ENCODE measurements at places on chromosomes 3 and 15.

GRCh38 chr3:159513444-159513843 is 475.2 kb upstream of the IL12A start:
- no peak for DNase-seq

GRCh38 chr3:42653560-42654330 is at the start of gene ZBTB47:
TSS of gene ZBTB47 (plus strand) at chr3:42653697. CDS start at chr3:42658356, 4,659 bp downstream.
- DNase-seq, result peak; percentile 45

DNA sequence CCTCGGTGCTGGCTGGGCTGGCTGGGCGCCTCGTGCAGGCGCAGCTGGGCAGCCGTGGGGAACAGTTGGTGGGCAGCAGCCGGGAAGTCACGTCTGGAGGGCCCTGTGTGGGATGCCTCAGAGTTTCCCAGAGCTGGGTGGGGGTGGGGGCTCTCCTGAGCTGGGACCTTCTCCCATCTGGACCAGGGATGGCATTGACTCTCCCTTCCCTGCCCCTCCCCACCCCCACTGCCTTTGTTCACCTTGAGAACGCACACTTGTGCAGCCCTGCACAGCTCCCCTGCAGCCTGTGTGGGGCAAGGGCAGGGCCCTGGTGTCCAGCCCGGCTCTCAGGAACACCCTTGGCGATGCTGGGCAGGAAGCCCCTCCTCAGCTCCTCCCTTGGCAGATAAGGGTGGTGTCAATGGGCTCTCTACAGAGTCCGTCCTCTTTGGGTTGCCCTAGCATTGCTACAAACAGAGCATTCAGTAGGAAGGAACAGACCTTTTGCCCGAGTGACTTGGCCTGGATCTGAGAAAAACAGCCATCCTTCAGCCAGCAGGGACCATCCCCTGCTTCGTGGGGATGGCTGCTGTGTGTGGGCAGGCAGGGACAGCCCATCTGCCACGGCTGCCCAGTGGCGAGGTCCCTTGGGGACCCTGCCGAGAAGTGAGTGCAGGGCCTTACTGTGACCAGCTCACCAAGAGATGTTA is 25.5 kb upstream of the KLF13 start:
- no peak for DNase-seq

DNA sequence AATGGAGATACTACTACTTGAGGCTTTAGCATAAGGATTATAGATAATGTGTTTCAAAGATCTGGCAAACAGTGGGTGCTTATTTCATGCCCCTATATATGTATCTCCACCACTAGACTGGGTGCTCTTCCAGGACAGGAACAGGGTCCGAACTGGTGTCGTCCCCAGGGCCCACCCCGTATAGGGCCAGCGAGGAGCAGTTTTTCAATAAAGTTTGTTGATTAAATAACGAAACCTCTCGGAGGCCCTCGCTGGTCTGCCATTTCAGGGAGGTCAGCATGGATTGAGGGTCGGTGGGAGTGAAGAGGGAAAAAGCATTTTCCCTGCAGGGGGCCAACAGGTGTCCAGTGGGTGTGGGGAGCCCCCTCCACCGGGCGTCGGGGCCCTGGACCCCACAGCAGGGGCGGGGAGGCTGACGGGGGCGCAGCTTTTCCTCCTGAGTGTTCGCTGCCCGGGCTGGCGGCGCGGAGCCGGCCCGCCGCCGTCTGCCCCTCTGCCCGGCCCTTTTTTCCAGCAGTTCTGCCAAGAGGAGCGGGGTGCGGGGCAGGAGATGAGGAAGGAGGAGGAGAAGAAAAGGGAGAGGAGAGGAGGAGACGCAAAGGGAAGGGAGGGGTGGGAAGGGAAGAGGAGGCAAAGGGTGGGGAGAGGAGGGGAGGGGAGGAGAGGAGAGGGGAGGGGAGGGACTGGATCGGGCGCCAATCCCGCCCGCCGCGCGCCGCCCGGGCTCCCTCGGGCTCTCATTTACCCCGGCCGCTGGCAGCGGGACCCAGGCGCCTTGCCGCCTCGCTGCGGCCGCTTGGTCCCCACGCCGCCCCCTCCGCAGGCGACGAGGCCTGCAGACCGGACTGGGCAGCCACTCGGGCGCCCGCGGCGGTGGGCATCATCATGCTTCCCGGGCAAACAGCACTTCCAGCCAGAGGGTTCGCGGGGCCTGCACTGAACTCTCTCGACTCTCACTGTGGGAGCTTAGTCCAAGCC is 66.3 kb downstream of the ISG20 start:
- DNase-seq, result peak; percentile 13

GRCh38 chr15:58909616-58910015 is 23.9 kb downstream of the SLTM start:
- peak; percentile 51 for DNase-seq

GRCh38 chr3:14345496-14346150 is 56.8 kb upstream of the SLC6A6 start:
- DNase-seq, result peak; percentile 69

GRCh38 chr3:65561617-65562016 is 477.1 kb downstream of the MAGI1 start:
- no peak for DNase-seq

- no peak for DNase-seq
These were observed 3.1 kb upstream of the WDR49 start for GRCh38 chr3:167656821-167657220.

DNA sequence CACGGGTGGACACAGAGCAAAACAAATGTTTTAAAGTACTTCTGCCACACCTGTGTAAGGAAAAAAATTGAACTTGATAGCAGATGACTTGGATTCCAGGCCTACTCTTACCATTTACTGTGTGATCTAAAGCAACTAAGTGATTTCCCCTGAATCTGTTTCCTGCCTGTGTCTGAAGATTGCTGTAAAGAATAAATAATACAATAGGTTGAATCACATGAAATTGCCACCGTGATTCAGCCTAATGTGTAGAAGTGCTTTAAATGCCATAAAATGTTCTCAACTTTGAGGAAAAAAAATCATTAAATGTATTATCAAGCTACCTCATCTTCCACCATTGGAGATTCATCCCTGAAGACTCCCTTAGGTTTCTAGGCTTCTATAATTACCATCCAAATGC is 27.6 kb upstream of the NUDT16 start:
- no peak for DNase-seq

- no peak for DNase-seq
These were observed 149.4 kb upstream of the SLC6A11 start for GRCh38 chr3:10666621-10667020.

GRCh38 chr3:55203006-55203405 is 275.1 kb upstream of the LRTM1 start:
- peak; percentile 80 for DNase-seq

GRCh38 chr3:133851266-133851906 is 44.3 kb downstream of the RAB6B start:
- no peak for DNase-seq

GRCh38 chr15:91193378-91193720 is 93.3 kb downstream of the SV2B start:
- no peak for DNase-seq

DNA sequence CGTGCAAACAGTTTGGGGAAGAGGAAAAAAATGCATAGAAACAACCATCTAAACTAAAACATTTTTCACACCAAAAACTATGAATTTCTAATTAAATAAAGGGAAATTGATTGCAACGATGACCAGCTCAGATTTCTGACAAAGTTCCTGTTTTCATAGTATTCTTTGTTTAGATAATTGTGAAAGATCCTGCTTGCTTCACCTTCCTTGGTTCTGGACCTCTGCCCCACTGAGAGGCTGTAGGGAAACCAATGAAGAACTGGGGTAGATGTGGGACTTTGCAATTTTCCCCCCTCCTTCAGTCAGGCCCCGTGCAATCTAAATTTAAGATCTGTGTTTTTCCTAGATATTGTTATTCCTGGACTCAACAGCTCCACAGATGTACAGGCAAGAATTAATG is 13.8 kb upstream of the TEX264 start:
- DNase-seq, result no peak

DNA sequence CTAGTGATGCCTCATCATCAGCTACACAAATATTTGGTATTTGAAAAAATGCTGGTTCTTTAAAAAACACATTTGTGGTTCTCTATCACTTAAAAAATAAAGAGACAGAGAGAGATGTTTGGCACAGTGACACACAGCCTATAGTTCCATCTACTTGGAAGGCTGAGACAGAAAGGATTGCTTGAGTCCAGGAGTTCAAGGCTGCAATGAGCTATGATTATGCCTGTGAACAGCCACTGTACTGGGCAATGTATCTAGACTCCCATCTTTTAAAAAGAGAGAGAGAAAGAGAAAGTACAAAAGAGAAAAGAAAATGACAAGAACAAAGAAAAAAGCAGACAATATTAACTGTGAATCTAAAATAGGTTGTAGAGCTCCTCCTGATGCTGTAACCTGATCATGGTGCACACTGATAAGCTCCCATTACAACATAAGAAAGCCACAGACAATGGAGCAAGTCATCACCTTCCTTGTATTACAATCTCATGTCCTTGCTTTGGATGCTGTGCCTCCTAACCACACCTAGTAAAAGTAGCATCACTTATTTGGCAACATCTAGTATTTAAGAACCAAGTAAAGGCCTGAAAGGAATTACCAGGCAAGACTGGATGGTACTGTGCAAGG is 31.7 kb upstream of the MAP4 start:
- peak; percentile 79 for DNase-seq

GRCh38 chr3:170203457-170203856 is 18.8 kb upstream of the PRKCI start:
- no peak for DNase-seq

- peak; percentile 3 for DNase-seq
These were observed 293.3 kb downstream of the MEX3B start for GRCh38 chr15:81752546-81752942.

DNA sequence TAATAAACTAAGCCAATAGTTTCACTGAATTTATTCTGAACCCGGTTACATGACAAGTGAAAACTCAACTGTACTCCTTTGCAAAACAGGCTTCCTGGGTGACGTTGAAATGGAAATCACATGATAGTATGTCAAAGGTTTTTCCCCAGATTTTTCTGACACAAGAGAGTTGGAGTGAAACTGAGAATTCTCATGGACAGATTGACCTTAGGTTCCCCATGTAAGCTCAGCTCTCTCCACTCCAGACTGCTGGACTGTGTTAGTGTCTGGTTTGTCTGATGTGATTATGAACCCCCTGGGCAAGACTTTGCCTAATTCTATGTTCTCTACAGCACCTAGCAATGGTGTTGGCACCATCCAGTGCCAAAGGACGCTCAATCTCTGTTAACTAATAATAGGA is 219.7 kb upstream of the COL8A1 start:
- no peak for DNase-seq

DNA sequence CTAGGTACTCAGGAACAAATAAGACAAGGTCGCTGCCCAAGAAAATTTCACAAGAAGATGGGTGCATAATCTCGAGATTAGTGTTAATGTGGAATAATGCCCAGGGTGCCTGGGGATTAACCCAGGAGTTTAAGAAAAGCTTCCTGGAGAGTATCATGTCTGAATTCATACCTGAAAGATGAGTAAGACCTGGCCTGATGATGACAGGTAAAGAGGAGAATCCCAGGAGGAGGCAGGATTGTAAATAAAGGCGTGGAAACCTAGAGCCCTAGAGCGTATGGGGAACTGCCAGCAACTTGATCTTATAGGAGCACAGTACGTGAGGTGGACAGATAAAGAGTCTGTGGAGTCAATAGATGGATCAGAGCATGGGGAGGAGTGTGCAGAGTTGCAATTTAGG is 43.0 kb downstream of the ARRDC4 start:
- DNase-seq, result no peak

DNA sequence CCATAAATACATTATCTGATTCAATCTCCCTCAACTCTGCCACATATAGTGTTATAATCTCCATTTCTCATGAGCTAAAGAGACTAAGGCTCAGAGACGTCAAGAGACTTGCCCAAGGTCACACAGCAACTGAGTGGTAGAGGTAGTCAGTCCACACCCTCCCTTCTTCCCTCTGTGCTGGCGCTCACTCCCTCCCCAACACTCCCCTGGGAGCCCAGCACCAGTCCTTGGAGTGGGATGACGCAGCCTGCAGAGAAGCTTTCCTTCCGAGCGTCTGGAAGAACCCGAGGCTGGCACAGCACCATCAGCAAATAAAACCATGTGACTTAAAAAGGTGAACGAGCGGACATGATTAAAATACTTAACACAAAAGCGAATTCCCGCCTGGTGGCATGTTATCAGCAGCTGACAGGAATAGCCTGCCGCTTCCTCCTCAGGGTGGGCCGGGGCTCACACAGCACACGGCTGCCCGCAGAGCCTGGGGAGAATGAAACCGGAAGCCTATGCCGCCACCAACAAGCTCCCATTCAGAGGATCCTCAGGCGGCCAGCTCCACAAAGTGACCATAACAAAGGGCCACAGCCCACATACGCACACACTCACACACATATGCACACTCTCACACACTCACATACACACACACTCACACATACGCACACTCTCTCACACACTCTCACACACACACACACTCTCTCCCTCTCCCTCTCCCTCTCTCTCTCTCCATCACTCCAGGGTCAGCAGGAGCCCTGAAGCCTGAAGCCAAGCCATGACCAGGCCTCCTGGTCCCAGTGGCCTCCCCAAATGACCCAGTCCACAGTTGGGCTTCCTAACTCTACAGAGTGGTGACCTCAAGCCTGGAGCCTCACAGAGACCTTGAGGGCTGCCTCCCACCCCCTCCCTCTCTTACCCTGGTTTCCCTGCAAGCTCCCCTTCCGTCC is 120.5 kb downstream of the XXYLT1 start:
- peak; percentile 88 for DNase-seq

DNA sequence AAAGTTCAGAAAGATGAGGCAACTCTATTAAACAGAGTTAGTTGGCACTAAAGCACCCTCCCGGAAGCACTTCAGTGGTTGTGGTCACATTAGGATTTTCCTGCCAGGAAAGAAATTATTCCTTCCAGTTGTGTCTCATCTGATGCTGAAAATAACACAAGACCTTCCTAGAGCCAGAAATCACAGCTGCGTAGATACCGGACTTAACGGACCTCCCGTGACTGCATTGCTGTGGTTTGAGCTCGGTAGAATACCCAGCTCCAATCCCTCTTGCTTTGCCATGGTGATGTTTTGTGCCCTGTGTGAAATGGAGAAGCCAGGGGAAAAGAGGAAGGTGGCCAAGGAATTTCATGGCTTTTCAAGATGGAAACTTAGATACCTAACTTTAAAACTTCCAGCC is 215.0 kb upstream of the IGF1R start:
- no peak for DNase-seq

- no peak for DNase-seq
These were observed 44.9 kb downstream of the APBA2 start for GRCh38 chr15:28930476-28931291.

- DNase-seq, result no peak
These were observed 285.5 kb upstream of the ICE2 start for GRCh38 chr15:60764408-60764963.

- DNase-seq, result peak; percentile 42
These were observed 93.2 kb upstream of the AGTR1 start for GRCh38 chr3:148604270-148605085.

- DNase-seq, result no peak
These were observed 77.5 kb downstream of the FBLN2 start for GRCh38 chr3:13626396-13626795.

GRCh38 chr3:123412076-123412475 is 36.8 kb downstream of the ADCY5 start:
- DNase-seq, result no peak

All from amniotic epithelial cell (primary cell).